ENCODE measurements at places on chromosomes 1 and 21. TPM values are rescaled to one million over a fixed set of nuclear protein-coding genes. Genes with fewer than 3 reads are reported as not detected.

Gene NUDT4B
- 1.8 TPM for total RNA-seq

Gene HSPA13
- 24.9 TPM for total RNA-seq

Gene RALGPS2
- 5.3 TPM for total RNA-seq

Gene CHODL
- total RNA-seq, result 0.26 TPM

DNA sequence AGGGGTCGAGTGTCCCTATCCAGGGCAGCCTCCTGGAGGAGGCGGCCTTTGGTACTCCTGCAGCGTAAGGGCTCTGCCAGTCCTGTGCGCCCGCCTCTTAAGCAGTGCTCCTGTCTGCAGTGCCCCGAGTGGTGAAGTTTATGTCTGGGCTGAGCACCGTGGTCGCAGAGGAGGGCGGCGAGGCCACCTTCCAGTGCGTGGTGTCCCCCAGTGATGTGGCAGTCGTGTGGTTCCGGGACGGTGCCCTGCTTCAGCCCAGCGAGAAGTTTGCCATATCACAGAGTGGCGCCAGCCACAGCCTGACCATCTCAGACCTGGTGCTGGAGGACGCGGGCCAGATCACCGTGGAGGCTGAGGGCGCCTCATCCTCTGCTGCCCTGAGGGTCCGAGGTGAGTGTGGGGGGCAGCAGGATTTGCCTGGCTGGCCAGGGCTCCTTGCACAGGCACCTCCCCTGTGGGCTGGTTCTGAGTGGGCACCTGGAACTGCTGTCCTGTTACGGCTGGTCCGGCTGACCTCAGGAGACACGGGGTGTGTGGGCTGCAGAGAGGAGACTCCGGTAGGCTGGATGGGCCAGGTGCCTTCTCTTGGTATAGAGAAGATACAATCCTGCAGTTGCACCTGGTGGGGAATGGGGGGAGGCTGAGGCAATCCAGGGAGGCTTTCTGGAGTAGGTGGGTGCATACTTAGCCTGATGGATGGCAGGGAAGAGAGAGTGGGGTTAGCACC, 66.8 kb downstream of the OBSCN start:
- peak overlapping the region; percentile 72 for H3K4me3 ChIP-seq
- no peaks in the 10 kb centered on the region for H3K36me3 ChIP-seq
- H3K27me3 ChIP-seq, result no peaks in the 10 kb centered on the region
- H3K4me1 ChIP-seq, result peaks cover 4% of the 10 kb centered on the region

Gene CLDN17
- not detected for total RNA-seq

GRCh38 chr1:8879922-8880676, 1.6 kb upstream of the ENO1 start:
- DNase-seq, result peak; percentile 70
- no peaks in the 10 kb centered on the region for H3K27me3 ChIP-seq
- peaks cover 12% of the 10 kb centered on the region for H3K36me3 ChIP-seq
- peak overlapping the region; percentile 90 for H3K4me3 ChIP-seq
- H3K27ac ChIP-seq, result peak overlapping the region; percentile 99

GRCh38 chr1:185398599-185398998, 81.6 kb upstream of the IVNS1ABP start:
- H3K4me3 ChIP-seq, result no peak overlapping the region
- no peaks in the 10 kb centered on the region for H3K36me3 ChIP-seq
- H3K27me3 ChIP-seq, result no peaks in the 10 kb centered on the region
- no peak overlapping the region for H3K27ac ChIP-seq
- no peaks in the 10 kb centered on the region for H3K4me1 ChIP-seq
- DNase-seq, result no peak

DNA sequence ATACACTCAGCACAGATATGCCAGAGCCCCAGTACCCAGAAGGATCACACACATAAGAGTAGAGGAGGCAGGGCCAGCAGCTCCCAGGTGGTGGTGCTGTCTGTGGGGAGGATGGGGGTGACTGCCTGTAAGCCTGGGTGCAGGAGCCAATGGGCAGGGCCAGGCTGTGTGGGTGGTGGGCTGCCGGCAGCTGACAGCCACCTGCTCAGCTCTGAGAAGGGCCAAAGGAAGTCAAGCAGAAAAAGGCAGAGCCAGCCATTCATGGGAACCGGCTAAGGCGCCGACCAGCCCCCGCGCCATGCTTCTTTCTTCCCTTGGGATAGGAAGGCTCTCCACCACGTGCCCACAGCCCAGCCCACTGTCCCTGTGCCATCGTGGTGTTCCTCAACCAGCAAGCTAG, 14.1 kb downstream of the PIK3C2B start:
- no peak overlapping the region for H3K27ac ChIP-seq
- H3K4me3 ChIP-seq, result no peak overlapping the region
- no peaks in the 10 kb centered on the region for H3K36me3 ChIP-seq
- peaks cover 72% of the 10 kb centered on the region for H3K4me1 ChIP-seq

Data from upper lobe of right lung (tissue), 1 donor.